Sciatic nerve (tissue), 2 donors: ENCODE measurements at places on chromosomes 3 and 15. TPM values are rescaled to one million over a fixed set of nuclear protein-coding genes. Genes with fewer than 3 reads are reported as not detected.

- DNase-seq = no peak
These were observed 813.6 kb upstream of the ALCAM start for GRCh38 chr3:104553121-104553520.

- no peak for DNase-seq
These were observed 1248.4 kb downstream of the NSUN3 start for GRCh38 chr3:95311272-95311671.

DNA sequence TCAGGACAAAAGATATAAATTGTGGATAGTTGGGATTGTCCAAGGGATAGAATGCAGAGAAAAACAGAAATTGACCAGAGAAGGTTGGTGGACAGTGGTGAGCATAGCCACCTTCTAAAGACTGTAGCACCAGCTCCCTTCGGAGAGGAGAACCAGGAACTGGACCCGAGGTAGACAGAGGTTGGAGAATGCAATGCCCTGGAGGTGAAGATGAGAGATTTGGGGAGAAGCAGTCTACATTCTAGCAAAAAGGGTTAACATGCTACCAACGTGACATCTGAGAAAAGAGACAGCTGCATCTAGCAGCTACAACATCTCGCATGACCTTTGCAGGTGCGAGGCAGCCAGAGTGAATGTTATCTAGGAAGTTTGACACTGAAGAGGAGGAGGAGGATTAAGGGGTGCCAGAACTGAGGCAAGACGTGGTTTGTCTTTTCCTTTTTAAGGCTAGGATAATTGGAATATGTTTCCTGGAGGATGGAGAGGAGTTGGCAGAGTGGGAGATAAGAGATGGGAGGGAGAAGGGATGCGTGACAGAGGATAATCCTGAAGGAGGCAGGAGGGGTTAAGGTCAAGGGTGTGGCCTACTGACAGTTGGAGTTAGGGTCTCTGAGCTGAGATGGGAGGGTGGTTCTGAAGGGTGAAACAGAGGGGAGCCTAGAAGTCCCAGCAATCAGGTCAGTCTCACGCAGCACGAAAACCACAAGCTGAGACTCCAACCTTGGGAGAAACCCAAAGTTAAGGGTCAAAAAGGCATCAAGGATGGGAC lies 103.7 kb upstream of the NR2E3 start:
- DNase-seq = no peak

- no peak for DNase-seq
These were observed 184.2 kb upstream of the PDZRN3 start for GRCh38 chr3:73808862-73809509.

DNA sequence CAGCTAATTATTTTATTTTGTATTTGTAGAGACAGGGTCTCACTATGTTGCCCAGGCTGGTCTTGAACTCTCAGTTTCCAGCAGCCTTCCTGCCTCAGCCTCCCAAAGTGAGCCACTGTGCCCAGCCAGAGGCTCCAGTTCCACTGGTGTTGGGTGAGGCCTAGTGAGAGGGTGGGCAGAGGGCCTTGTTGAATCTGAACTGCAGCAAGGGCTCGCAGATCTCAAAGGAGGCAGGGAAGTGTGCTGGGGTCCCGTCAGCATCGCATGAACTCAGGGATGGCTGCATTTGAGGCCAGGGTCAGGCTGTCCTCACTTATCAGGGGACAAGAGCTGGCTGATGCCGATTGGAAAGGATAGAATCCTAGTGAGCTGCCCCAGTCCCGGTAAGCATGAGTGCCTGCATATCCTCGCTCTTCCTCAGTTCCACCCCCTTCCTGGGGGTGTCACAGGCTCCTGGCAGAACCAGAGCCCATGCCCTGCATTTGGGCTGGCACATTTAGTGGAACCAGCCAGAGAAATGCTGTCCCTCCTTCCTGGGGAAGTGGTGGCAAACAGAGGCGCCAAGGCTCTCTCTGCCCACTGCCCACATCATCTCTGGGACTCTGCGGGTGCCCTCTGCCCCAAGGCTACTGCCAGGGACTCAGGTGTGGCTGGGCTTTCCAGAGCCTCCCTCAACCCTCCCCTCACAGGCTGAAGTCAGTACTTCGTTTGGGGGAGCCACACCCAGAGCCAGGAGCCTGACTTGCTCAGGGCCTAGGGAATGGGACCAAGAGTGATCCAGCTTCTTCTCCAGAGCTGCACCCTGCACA lies 24.1 kb downstream of the ALS2CL start:
- DNase-seq = peak; percentile 38

- DNase-seq = no peak
These were observed 28.9 kb downstream of the TBC1D2B start for GRCh38 chr15:78048628-78048920.

DNA sequence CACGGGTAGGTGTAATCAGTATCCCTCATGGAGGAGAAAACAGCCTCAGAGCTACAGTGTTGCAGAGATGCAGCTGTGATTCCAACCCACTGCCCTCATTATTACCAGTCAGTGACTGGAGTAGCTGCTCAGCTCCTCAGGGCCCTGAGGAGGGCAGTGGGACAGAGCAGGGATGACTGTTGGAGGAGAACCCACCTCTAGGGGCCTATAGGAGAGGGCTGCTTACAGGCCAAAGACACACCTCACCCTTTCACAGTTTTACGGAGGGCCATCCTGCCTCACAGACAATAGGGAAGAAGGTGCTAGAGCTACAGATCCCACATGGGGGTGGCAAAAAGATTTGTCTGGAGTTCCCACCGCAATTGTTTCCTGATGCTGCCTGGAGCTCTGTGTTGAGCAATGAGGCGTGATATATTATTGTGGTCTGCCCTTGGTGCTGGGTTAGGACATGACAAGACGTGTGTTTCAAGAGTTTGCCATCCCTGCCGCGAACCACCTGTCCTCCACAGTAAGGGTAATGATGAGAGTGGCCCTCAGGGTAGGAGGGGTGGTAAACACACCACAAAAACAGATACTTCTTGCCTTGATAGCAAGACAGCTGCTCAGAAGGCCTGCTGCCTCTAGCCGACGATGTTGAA lies 140.5 kb upstream of the TPM1 start:
- DNase-seq = no peak

- no peak for DNase-seq
These were observed 24.5 kb upstream of the RASA2 start for GRCh38 chr3:141462176-141462859.

GRCh38 chr3:86921971-86922680 lies 68.8 kb downstream of the VGLL3 start:
- DNase-seq = no peak

CDHR4 gene
- total RNA-seq = 1.6 TPM

LRTM1 gene
- not detected for total RNA-seq
